ENCODE measurements at places on chromosomes 7 and 10. TPM values are rescaled to one million over a fixed set of nuclear protein-coding genes. Genes with fewer than 3 reads are reported as not detected.

CRHR2 gene
- not detected for total RNA-seq

MYO3A gene
- 0.06 TPM for total RNA-seq

CYP3A7 gene
- total RNA-seq, result 1.6 TPM

HHEX gene
- total RNA-seq, result 12.2 TPM

EIF5AL1 gene
- 0.14 TPM for total RNA-seq

PHYHIPL gene
- total RNA-seq, result not detected

LAMB1 gene
- 156 TPM for total RNA-seq

FAM237B gene
- not detected for total RNA-seq

DNA sequence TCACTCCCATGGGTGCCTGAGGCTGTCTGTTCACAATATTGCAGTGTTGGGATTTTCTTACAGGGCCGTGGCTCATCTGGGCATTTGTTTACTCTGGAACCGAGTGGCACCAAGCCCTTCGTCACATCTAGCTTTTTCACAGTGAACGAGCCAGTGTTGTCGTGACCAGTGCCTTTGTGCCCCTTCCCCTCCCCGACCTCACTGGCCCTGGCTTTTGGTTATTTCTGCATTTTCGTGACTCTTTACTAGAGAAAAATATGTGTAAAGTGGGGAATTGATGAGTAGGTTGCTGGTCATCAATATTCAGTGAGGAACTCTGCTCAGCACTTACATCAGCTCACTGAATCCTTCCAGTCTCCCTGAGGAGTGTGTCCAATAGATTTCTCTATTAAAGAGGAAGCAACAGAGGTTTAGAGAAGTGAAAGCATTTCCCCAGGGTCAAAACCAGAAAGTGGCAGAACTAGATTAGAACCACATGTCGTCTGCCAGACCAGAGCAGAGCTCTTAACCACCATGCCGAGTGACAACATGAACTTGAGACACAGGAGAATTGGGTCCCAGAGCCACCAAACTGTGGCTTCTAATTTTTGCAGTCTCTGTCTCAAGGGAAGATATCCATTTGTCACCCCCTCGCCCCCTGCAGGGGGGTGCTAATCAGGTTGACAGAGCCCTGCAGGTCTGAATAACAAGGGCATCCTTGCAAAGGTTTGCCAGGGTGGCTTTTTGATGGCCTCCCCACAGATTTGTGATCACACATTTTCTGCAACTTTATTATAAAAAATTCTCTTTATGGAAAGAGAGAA is 125.3 kb downstream of the CHN2 start:
- H3K4me3 ChIP-seq, result no peak overlapping the region
- no peak overlapping the region for H3K27ac ChIP-seq
- H3K36me3 ChIP-seq, result no peaks in the 10 kb centered on the region
- H3K27me3 ChIP-seq, result no peaks in the 10 kb centered on the region
- DNase-seq, result no peak

DNA sequence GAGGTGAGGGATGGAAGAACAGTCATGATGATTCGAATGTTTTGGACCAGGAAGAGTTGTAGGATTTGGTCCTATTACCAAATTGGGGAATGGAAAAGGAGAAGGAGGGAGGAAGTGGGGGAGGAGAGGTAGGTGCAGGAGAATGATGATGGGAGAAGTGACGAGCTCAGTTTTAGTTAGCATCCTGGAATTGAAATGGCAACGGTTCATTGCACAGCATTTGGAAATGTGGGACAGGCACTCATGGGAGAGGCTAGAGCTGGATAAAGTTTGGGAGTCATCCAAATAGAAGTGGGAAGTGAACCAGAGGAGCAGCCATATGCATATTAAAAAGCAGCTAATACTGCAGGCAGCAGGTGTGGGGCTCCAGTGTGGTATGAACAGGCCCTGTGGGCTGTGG is 253.6 kb downstream of the SORCS3 start:
- H3K4me3 ChIP-seq, result no peak overlapping the region
- no peaks in the 10 kb centered on the region for H3K4me1 ChIP-seq
- H3K27ac ChIP-seq, result no peak overlapping the region
- no peaks in the 10 kb centered on the region for H3K27me3 ChIP-seq
- no peak for DNase-seq

DNA sequence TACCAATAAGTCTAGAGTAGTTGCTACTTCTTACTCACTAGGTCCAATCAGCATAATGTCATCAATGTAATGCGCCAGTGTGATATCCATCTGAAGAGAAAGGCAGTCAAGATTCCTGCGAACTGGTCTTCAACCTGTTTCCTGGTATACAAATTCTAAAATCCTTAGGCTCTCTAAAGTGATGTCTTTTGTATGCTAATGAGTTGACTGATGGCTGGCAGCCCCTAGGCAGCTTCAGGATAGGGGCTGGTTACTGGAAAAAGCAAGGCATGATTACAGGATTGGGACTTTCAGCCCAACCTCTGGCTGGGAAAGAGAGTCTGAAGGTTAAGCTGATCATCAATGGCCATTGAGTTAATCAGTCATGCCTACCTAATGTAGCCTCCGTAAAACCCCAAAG is 250.2 kb upstream of the PTER start:
- H3K4me3 ChIP-seq, result no peak overlapping the region
- no peaks in the 10 kb centered on the region for H3K36me3 ChIP-seq
- no peak overlapping the region for H3K27ac ChIP-seq
- no peak for DNase-seq

DNA sequence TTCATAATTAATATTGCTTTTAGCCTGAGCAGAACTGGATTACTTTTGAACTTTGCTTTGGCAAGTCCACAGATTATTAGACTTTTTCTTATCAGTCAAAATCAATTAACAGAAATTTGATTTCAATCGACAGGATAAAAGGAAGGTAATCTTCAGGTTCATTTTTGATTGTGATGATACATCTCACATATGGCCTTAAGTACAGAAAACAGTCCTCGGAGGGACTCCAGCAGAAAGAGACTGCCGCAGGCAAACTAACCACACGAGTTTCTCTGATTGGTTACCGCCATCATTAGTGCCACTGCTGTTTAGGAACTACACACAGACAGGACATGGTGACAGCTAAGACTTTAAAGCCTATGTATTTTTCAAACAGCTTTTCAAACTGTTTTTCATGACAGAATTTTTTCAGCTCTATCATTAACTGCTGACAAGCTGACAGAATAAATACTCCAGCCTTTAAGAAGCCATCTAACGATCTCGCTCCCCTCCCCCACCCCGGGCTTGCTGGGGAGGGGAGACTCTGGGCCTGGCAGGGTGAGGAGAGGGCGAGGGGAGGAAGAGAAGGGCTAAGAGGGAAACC is 668.2 kb downstream of the KCNMA1 start:
- no peaks in the 10 kb centered on the region for H3K4me1 ChIP-seq
- H3K27me3 ChIP-seq, result no peaks in the 10 kb centered on the region
- no peaks in the 10 kb centered on the region for H3K36me3 ChIP-seq
- no peak overlapping the region for H3K27ac ChIP-seq

DNA sequence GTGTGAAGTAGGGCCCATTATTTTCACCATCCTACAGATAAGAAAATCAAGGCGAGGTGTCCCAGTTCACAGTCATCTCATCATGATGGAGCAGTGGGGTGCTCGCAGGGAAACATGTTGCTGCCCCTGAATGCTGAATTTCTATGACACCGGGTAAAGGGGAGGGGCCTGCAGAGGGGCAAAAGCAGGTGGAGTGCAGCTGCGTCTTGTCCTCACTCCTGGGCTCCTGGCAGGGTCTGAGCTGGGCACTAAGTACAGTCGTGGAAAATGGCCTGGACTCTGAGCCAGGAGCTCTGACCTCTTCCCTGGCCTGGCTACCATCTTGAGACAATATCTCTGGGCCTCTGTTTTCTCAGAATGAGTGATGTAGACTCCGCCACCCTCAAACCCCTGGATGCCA is 253.1 kb upstream of the PITRM1 start:
- no peaks in the 10 kb centered on the region for H3K27me3 ChIP-seq
- DNase-seq, result no peak
- H3K27ac ChIP-seq, result no peak overlapping the region
- H3K4me1 ChIP-seq, result peaks cover 12% of the 10 kb centered on the region
- H3K36me3 ChIP-seq, result no peaks in the 10 kb centered on the region

- no peak overlapping the region for H3K4me3 ChIP-seq
- no peaks in the 10 kb centered on the region for H3K4me1 ChIP-seq
- H3K36me3 ChIP-seq, result no peaks in the 10 kb centered on the region
- H3K27me3 ChIP-seq, result no peaks in the 10 kb centered on the region
Observed at GRCh38 chr10:76403912-76404311, 972.5 kb downstream of the LRMDA start.

- DNase-seq, result no peak
- no peak overlapping the region for H3K4me3 ChIP-seq
- no peaks in the 10 kb centered on the region for H3K27me3 ChIP-seq
Observed at GRCh38 chr7:50731703-50732582, 50.8 kb downstream of the GRB10 start.

DNA sequence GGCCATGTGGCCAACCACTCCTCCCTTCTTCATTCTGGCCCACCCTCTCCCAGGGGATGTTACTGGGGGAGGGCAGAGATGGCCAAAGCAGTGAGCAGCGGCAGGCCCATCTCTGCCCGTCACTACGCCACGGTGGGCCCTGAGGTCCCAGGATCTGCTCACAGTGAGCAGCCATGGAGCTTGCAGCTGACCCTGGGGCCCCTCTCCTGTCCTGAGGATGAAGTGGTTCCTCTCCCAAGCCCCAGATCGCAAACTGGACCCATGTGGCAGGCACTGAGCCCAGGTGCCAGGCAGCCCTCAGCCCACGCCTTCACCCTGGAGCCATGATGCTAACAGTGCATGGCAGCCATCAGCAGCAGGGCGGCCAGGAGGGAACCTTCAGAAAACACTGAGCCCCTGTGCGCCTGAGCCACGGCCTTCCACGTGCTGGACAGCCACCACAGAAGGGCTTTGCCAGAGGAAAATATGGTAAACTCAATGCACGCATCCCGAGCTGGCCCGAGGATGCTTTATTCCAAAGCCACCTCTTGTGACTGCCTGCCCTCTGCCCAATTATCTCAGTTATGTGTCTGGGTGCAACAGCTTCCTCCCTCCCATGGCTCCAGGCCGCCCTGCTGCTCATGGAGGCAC is 485.7 kb downstream of the PTPRN2 start:
- no peaks in the 10 kb centered on the region for H3K4me1 ChIP-seq
- no peak for DNase-seq

- no peak overlapping the region for H3K4me3 ChIP-seq
- H3K27me3 ChIP-seq, result peaks cover 21% of the 10 kb centered on the region
- DNase-seq, result no peak
- H3K4me1 ChIP-seq, result no peaks in the 10 kb centered on the region
- no peaks in the 10 kb centered on the region for H3K36me3 ChIP-seq
Observed at GRCh38 chr10:123906884-123907652, 15.5 kb upstream of the CPXM2 start.

DNA sequence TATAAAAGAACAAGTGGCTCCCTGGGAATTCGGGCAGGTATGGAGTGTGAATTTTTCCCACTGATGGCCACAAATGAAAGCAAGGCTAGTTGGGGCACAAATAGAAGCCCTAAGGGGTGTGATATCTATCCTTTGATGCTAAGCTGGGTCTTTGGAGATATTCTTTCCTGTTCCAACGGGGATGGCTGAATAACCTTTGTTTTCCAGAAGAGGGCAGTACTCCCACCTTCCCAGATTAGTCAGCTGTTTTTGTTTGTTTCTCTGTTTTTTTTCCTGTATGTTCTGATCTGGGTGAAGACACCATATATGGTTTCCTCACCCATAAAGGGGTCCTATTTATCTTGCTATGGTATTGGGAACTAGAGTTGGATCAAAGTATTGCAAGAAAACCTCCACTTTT is 947.7 kb upstream of the SORCS1 start:
- no peak overlapping the region for H3K4me3 ChIP-seq
- no peak for DNase-seq
- H3K36me3 ChIP-seq, result no peaks in the 10 kb centered on the region
- H3K27me3 ChIP-seq, result no peaks in the 10 kb centered on the region
- H3K4me1 ChIP-seq, result no peaks in the 10 kb centered on the region
- no peak overlapping the region for H3K27ac ChIP-seq
